Stimulated activated CD4-positive, alpha-beta T cell treated with anti-CD3 and anti-CD28 coated beads, Interleukin-1b, Interleukin-23, amount 100 ng/mL, for 1 hour (primary cell): ENCODE measurements at places on chromosomes 5 and 9.

GRCh38 chr5:115872447-115872846, 30.7 kb downstream of the AP3S1 start:
- no peak for DNase-seq

GRCh38 chr5:68333649-68334552, 118.3 kb downstream of the PIK3R1 start:
- DNase-seq: no peak

DNA sequence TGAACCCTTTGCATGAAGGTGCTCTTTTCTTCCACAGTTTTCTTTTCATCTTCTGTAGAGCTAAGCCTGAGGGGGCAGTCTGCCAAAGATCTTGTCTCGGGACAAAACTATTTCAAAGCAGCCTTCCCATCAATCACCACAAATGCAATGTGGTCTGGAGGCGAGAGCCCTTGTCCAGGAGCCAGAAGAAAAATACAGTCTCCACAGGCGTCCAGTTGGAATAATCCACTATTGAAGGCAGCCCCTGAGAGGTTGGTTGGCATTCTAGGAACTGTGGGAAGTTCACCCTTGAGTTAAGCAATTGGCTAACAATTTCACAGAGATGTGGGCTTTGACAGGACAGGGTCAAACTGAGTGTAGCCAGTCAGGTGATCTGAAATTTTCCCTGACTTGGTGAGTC, 72.0 kb downstream of the SEMA6A start:
- DNase-seq: no peak

DNA sequence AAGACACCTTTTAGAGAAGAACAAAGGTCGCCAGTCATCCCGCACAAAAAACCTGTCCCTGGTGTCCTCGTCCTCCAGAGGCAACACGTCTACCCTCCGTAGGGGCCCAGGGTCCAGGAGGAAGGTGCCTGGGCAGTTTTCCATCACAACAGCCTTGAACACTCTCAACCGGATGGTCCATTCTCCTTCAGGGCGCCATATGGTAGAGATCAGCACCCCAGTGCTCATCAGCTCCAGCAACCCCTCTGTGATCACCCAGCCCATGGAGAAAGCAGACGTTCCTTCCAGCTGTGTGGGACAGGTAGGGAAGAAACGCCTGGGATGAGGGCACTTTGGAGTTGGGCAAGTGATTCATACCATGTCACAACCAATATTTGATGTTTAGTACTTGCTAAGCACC, 77.4 kb downstream of the SH3RF2 start:
- DNase-seq: no peak

DNA sequence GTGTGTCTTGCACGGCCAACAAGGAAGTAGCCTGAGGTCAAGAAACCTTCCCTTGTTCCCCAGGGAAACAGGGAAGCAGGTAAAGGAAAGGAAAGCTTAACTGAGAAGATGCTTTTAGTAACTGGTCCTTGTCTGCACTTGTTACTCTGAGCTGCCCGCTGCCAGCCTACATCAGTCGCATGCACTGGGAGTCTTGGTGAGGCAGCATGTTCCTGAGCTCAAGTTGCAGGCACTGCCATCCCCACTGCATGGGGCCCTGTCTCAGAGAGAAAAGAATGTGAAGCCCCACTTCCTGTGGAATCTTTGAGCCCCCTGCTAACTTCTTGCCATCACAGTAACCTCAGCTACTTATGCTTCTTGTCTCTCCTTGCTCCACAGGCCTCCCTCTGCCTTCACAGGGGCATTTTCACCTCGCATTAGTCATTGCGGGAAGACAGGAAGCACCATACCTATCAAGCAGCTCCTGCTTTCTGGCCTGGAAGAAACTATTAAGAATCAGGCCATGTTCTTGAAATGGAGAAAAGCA, 344.1 kb upstream of the ADAMTSL1 start:
- DNase-seq: no peak

- DNase-seq: no peak
Observed at GRCh38 chr5:178320281-178320855, 87.8 kb upstream of the PHYKPL start.

DNA sequence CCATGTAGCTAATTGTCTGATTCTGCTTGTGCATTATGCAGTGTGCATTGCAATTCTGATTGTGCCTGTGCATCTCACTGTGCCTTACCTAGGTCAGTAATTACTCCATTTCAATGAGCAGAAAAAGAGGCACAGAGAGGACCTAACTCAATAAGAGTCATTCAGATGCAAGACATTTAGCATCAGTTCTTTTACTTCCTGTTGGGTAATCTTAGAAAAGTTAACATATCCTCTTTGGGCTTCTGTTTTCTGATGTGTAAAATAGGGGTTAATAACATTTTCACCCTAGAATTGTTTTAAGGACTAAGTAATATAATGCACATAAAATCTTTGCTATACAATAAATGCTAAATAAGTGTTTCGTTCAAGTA, 7.0 kb upstream of the DCTN4 start:
- DNase-seq: no peak

DNA sequence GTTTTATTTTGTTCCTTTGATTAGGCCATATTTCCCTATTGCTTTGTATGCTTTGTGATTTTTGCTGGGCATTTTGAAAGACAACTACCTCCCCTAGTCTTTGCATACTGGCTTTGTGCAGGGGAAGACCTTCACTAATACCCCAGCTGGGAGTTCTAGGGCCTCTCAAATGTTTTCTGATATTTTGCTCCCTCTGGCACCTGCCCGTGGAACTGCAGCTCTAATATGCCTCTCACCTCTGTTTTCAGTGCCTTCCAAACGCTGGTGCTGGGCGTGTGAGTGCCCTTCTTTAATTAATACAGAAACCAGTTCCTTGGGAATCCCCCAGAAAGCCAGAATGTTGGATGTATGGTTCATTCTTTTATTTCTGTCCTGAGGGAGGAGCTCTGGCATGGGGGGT, 204.5 kb downstream of the COMMD10 start:
- no peak for DNase-seq

GRCh38 chr5:129107637-129108036, 13.1 kb downstream of the ISOC1 start:
- DNase-seq: no peak

- DNase-seq: no peak
Observed at GRCh38 chr9:127506117-127506813, 55.0 kb downstream of the LRSAM1 start.

- no peak for DNase-seq
Observed at GRCh38 chr5:57302643-57303042, 128.8 kb downstream of the GPBP1 start.

DNA sequence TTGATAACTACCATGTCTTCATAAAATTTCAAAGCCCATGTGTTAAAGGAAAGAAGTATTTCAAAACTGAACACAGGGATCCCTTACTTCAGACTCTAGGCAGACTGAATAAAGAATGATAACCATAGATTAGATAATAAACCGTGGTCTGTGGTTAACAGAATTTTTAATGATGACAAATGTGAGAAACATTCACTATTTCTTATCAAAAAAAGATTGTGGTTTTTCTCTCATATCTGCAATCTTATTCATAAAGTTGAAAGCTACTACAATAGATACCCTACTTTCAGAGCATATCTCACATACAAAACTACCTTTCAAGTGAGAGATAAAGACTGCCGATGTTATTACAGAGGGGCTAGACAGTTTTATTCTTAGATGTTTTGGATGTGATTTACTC, 816.8 kb upstream of the DMAC1 start:
- DNase-seq: no peak
